ENCODE measurements at places on chromosomes 11 and 22. TPM values are rescaled to one million over a fixed set of nuclear protein-coding genes. Genes with fewer than 3 reads are reported as not detected.

The DBX1 gene
- not detected for total RNA-seq

The ELF5 gene
- total RNA-seq, result not detected

- no peak for DNase-seq
Observed at GRCh38 chr22:37520776-37521191, 1.6 kb upstream of the CARD10 start.

- DNase-seq, result no peak
Observed at GRCh38 chr11:3904228-3904627, 48.8 kb downstream of the STIM1 start.
